Activated T-helper 1 cell treated with anti-CD3 and anti-CD28 coated beads, Interleukin-12 subunit alpha, Interleukin-12 subunit beta, Interleukin-2, Interleukin-4 antibody, amounts not matched to agents 30 ng/mL and 10 ng/mL and 1 ng/mL, durations not matched to agents 14 hours and 24 hours and 36 hours (primary cell): ENCODE measurements at places on chromosomes 13 and 19.

DNA sequence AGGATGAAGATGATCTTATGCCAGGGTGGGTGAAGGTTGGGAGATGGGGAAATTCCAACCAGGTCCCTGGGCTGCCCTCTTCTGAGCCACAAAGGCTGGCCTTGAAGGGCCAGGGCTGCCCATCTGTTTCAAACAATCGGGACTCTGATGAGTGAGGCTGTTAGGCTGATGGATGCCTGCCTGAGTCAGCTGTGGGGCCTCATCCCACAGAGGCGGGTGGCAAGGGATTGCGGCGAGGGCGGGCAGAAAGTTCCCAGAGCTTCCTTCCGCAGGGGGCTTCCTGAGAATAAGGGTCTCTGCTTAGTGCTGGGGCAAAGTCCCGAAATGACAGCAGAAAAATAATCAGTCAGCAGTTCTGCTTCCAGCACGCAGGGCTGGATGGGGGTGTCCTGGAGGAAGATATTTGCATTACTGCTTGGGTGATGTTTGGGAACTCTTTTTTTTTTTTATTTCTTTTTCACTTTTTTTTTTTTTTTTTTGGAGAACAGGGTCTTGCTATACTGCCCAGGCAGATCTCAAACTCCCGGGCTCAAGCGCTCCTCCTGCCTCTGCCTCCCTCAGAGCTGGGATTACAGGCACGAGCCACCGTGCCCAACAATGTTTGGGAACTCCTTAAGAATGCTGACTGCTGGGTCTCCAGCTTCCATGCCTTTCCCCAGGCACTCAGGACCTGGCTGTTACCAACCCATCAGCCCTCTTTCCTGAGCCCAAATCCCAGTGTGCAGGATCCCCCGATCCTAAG, 14.1 kb downstream of the SH3GL1 start:
- DNase-seq, result no peak

- DNase-seq, result no peak
Observed at GRCh38 chr19:41553804-41554203, 22.2 kb upstream of the CEACAM21 start.

DNA sequence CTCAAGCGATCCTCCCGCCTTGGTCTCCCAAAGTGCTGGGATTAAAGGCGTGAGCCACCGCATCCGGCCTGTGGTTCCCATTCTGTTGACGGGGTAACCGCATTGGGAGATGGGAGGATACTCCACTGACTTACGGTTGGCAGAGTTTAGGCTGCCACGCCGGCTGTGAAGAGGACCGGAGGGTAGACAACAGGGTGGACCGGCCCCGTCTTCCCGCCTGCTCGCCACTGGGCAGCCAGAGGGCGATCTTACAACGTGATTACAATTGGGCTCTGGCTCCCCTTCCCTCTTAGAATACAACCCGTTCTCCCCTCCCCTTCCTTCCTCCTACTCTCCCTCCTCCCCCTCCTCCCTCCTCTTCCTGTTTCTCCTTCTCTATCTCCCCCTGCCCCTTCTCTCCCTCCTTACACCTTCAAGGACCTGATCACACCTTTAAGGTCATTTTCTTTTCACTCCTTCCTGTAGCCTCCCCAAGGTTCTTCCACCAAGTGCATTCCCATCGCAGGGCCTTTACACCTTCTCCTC, 957 bp upstream of the CCDC194 start:
- peak; percentile 47 for DNase-seq

- no peak for DNase-seq
Observed at GRCh38 chr13:112117258-112117954, 50.5 kb downstream of the SOX1 start.

DNA sequence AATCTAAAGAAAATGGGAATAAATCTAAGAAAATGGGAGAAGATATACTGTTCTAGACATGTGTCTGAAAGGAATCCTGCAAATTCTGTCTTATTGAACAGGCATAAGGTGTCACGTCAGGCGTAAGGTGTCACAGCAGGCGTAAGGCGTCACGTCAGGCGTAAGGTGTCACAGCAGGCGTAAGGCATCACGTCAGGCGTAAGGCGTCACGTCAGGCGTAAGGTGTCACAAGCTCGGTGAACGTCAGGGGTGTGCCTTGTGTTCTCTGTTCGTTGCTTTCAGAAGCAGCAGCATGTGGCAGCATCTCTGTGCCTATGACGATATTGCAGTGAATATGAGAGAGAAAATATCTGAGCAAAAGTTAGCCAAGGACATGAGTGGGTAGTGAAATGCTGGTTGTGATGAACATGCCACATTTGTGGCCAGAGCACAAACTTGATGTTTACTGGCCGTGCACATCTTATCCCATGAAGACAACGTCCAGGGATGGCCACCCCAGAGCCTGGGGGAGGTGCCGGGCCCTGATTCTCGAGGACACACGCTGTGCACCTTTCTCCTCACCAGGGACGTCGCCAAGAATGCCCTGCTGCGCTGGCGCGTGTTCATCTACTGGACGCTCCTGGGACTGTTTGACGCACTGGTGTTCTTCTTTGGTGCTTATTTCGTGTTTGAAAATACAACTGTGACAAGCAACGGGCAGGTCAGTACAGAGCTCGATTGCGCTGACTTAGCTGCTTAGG, 107.0 kb upstream of the MCF2L start:
- no peak for DNase-seq
